ENCODE measurements at places on chromosomes 16 and 17. TPM values are rescaled to one million over a fixed set of nuclear protein-coding genes. Genes with fewer than 3 reads are reported as not detected.
A peak's percentile ranks its signal among the peaks of the same experiment; 100 is the strongest.

GRCh38 chr17:17931159-17931558 lies 41.0 kb downstream of the TOM1L2 start:
- no peaks in the 10 kb centered on the region for H3K27me3 ChIP-seq
- DNase-seq, result no peak

GRCh38 chr16:49580751-49581303 lies 207.2 kb downstream of the C16orf78 start:
- H3K27me3 ChIP-seq, result no peaks in the 10 kb centered on the region
- peaks cover 35% of the 10 kb centered on the region for H3K4me1 ChIP-seq
- DNase-seq, result no peak
- H3K36me3 ChIP-seq, result no peaks in the 10 kb centered on the region
- no peak overlapping the region for H3K27ac ChIP-seq

C17orf67 gene
- 0.59 TPM for total RNA-seq

DNA sequence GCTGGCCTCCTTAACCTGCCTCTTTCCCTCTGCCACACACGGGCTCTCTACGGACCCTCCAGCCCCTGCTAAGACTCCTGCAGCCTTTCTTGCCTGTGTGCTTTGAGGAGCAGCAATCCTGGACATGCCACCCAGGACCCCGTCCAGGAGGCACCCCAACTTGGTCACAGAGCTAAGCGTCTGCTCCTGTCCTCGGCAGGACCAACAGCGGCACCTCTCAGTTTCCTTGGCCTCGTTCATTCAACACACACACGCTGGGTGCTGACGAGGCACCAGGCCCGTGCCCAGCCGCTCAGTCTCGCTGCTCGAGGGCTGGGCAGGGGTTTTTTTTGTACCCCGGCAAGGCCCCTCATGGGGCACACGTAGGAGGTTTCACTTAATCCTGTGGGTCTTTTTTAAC lies 15.2 kb downstream of the RPH3AL start:
- peaks cover 13% of the 10 kb centered on the region for H3K27me3 ChIP-seq
- H3K36me3 ChIP-seq, result no peaks in the 10 kb centered on the region
- H3K4me3 ChIP-seq, result no peak overlapping the region
- no peak overlapping the region for H3K27ac ChIP-seq
- H3K4me1 ChIP-seq, result peaks cover 24% of the 10 kb centered on the region

EPOP gene
- 8.0 TPM for total RNA-seq

GRCh38 chr17:55571095-55571494 lies 59.8 kb upstream of the SMIM36 start:
- H3K4me1 ChIP-seq, result no peaks in the 10 kb centered on the region
- H3K36me3 ChIP-seq, result no peaks in the 10 kb centered on the region
- DNase-seq, result no peak
- no peak overlapping the region for H3K27ac ChIP-seq
- H3K27me3 ChIP-seq, result no peaks in the 10 kb centered on the region
- H3K4me3 ChIP-seq, result no peak overlapping the region

DNA sequence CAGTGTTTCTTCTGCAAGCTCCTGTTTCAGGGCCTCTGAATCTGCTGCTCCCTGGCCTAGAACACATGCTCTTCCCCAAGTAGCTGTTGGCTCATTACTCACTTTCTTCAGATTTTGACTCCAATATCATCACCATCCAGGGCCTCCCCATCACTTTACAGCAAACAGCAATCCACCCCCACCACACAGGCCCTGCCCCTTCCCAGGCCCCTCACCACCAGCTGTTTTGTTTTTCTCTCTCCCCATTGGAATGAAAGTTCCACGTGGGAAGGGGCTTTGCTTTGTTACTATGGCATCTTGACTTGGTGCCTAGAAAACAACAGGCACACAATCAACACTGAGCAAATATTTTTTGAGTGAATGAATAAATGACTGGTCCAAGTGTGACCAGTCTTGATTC lies 4.0 kb downstream of the TMEM170A start:
- DNase-seq, result peak; percentile 56
- H3K27me3 ChIP-seq, result no peaks in the 10 kb centered on the region
- peak overlapping the region; percentile 6 for H3K4me3 ChIP-seq
- H3K36me3 ChIP-seq, result no peaks in the 10 kb centered on the region
- H3K27ac ChIP-seq, result no peak overlapping the region

KRT25 gene
- total RNA-seq, result not detected

GRCh38 chr16:56532714-56533113 lies 12.9 kb upstream of the BBS2 start:
- H3K4me3 ChIP-seq, result no peak overlapping the region
- H3K4me1 ChIP-seq, result no peaks in the 10 kb centered on the region
- no peak for DNase-seq
- no peaks in the 10 kb centered on the region for H3K36me3 ChIP-seq
- no peak overlapping the region for H3K27ac ChIP-seq

- peaks cover 14% of the 10 kb centered on the region for H3K4me1 ChIP-seq
- H3K27me3 ChIP-seq, result peaks cover 9% of the 10 kb centered on the region
- H3K4me3 ChIP-seq, result no peak overlapping the region
Observed at GRCh38 chr17:57868007-57868909, 18.4 kb upstream of the MRPS23 start.

GUCY2D gene
- not detected for total RNA-seq

CTRB1 gene
- not detected for total RNA-seq

HASPIN gene
- total RNA-seq, result 14.8 TPM

DNA sequence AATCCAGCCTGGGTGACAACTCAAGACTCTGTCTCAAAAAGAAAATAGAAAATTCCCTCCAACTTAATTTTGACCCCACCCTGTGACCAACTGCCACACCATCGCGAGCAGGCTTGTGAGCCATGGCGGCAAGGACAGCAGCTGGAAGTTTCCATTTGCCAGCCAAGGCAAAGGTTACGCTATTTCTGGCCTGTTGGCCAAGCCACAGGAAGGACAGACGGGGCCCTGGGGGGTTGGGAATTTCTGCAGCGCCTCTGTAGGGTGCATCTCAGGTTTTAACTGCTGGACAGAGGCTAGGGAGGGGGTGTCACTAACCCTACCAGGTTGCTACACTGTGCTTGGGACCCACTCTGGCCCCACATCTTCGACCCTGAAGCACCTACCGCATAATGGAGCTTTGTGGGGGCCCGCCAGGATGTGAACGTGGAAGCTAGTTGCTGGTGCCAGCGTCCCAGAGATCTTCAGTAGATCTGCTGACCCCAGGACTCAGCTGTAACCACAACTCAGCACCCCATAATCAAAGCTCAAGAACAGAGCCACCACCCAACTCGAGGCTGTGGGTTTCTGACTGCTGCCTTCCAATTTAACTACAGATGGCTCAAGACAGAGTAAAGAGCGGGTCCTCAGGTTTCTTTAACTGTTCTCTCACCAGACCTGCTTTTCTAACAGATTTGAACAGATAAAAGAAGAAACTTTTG lies 10.9 kb downstream of the KIFC3 start:
- H3K4me3 ChIP-seq, result no peak overlapping the region
- peaks cover 15% of the 10 kb centered on the region for H3K4me1 ChIP-seq
- H3K27ac ChIP-seq, result no peak overlapping the region
- peaks cover 2% of the 10 kb centered on the region for H3K27me3 ChIP-seq
- no peaks in the 10 kb centered on the region for H3K36me3 ChIP-seq

- H3K27ac ChIP-seq, result no peak overlapping the region
- H3K4me1 ChIP-seq, result no peaks in the 10 kb centered on the region
- no peak overlapping the region for H3K4me3 ChIP-seq
- DNase-seq, result peak; percentile 17
Observed at GRCh38 chr16:6957681-6958080, 375.0 kb upstream of the RBFOX1 start.

ST6GALNAC2 gene
- total RNA-seq, result 0.28 TPM

DNA sequence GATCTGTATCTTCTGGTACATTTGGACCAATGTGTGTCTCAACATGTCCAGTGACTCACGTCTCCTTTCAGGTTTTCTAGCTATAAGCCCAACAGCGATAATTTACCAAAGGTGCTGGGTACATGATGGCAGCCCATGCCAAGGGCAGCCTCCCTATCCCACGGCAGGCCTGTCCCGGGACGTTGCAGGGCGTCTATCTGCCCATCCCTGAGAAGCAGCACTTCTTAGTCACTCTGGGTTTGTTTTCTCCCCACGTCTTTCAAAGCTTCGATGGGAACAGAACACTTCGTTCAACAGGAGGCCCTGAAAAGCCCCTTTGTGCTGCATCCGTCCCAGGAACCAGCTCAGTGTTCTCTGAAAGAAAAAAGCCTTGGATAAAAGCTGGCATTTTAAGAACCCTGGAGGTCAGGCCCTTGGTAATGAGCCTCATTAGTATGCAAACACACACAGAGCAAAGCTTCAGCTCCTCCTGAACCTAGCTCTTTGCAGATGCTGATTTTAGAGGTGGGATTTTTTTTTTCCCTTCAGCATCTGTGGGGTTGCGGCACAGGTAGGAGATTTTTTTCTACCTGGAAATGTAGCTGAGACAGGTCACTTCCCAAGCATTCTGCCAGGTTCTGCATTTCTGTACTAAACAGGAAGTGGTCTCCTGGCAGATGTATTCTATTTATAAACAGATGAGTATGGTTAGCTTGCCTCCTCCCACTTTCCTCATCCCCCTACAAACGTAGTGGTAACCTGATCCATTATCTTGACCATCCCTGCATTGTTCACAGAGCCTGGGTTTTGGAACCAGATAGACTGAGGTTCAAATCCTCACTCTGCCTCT lies 17.5 kb upstream of the MT4 start:
- peaks cover 17% of the 10 kb centered on the region for H3K4me1 ChIP-seq
- H3K36me3 ChIP-seq, result no peaks in the 10 kb centered on the region
- peak overlapping the region; percentile 54 for H3K27ac ChIP-seq
- peak overlapping the region; percentile 23 for H3K4me3 ChIP-seq
- H3K27me3 ChIP-seq, result no peaks in the 10 kb centered on the region
- peak; percentile 90 for DNase-seq

DNA sequence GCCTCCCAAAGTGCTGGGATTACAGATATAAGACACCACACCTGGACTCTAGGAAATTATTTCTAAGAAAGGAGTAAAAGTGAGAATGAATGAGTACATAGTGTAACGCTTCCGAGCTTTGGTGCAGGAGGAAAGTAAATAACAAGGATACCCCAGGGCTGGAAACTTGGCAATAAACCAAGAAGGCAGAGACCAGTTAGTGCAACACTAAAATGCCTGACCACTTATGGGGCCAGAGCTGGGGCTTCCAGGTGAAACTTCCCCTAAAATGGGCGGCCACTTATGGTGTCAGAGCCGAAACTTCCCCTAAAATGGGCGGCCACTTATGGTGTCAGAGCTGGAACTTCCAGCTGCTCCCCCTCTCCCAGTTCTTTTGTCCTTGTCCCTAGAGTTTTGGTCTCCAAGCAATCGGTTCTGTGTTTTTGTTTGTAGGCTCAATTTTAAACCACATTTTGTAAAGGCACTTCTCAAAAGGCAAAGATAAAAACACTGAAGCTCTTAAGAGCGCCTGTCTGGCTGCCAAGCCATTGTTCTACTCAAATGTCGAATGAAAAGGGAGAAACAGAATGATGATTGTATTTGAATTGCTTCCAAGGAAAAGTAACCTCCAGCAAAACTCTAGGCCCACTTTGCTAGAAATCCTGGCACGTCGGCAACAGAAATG lies 63.9 kb downstream of the NXN start:
- peaks cover 29% of the 10 kb centered on the region for H3K4me1 ChIP-seq
- peak overlapping the region; percentile 96 for H3K27ac ChIP-seq

TMC8 gene
- not detected for total RNA-seq

- H3K27me3 ChIP-seq, result no peaks in the 10 kb centered on the region
- H3K4me1 ChIP-seq, result no peaks in the 10 kb centered on the region
- no peak overlapping the region for H3K4me3 ChIP-seq
- no peak overlapping the region for H3K27ac ChIP-seq
- DNase-seq, result no peak
Observed at GRCh38 chr16:77414752-77415231, 20.0 kb downstream of the ADAMTS18 start.

GRAP gene
- 0.46 TPM for total RNA-seq

GRCh38 chr17:65340401-65340800 lies 203.2 kb downstream of the RGS9 start:
- peaks cover 6% of the 10 kb centered on the region for H3K36me3 ChIP-seq
- no peaks in the 10 kb centered on the region for H3K27me3 ChIP-seq
- H3K4me3 ChIP-seq, result no peak overlapping the region
- H3K4me1 ChIP-seq, result no peaks in the 10 kb centered on the region

DNA sequence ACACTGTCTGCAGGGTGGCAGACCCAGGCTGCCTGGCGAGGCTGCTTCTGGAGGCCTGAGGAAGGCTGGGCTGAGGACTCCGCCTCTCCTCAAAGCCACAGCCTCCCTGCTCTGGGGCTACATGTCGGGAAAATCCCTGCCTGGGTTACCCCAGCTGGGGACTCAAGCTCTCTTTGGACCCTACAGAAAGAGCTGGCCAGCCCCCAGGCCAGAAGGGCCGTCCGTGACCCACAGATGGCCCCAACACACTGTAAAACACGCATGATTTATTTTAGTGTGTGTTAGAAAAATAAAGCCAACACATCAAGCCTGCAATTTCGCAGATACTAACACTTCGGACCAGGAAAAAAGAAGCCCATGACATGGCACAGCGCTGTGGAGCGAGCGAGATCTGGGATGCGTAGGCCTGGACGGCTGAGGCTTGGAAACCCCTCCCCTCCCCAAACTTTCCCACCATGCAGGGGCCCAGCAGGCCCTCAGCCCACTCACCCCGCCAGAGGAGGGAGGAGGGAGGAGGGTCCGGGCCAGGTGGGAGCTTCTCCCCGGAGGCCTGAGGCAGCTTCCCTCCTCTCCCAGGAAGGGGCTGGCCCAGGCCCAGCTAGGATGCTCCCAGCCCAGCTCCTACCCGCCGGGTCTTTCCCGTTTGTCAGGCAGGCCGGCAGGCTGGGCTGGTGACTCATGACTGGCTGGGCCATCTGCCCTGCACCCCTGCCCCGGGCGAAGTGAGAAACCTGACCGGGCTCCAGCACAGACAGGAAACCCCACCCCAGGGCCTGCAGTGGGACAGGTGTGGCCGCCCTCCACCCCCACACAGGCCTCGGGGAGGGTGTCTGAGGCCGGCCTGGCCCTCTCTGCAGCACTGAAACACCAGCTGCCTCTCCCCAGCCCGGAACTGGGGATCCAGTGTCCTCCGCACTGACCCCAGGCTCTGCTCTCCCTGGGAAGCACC lies 34.1 kb upstream of the SLC38A10 start:
- no peaks in the 10 kb centered on the region for H3K27me3 ChIP-seq
- H3K27ac ChIP-seq, result no peak overlapping the region
- no peaks in the 10 kb centered on the region for H3K36me3 ChIP-seq
- H3K4me1 ChIP-seq, result peaks cover 36% of the 10 kb centered on the region
- H3K4me3 ChIP-seq, result no peak overlapping the region
- peak; percentile 65 for DNase-seq

DNA sequence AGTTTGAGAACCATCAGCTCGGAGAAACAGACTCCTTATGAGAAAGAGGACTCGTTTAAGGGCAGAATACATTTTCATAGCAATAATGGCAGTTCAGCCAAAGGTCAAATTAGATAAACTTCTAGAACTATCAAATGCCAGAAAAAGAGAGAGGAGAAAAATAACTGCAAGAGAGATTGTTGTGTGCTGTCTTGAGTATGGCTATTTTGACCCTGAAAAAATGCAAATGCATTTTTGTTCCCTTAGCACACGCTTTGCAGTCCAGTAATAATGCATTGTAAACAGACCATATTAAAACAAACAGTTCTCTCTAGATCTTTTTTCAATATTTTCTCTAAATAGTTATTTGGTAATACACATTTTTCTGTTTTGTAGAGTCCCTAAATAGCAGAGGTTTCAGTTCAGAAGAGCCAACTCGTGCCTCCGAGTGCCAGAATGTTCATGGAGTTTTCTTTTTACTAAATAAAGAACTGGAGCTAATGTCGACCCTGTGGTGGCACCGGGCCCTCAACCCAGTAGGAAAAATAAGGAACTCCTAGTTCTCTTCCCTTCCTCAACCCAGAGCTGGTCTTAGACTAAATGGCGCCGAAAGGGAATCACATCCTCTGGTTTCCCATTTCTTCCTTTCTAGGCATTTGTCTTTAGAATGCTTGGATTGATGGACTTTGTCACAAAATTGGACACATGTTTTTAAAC lies 298.0 kb downstream of the MAP2K4 start:
- no peaks in the 10 kb centered on the region for H3K4me1 ChIP-seq
- H3K27ac ChIP-seq, result no peak overlapping the region
- no peak overlapping the region for H3K4me3 ChIP-seq
- no peaks in the 10 kb centered on the region for H3K27me3 ChIP-seq

PLA2G10 gene
- total RNA-seq, result not detected

All from neural progenitor cell (in vitro differentiated cells).